Stimulated activated CD8-positive, alpha-beta memory T cell treated with anti-CD3 and anti-CD28 coated beads, Interleukin-7, amount 100 ng/mL, for 24 hours (primary cell): ENCODE measurements at places on chromosomes 1 and 21.

DNA sequence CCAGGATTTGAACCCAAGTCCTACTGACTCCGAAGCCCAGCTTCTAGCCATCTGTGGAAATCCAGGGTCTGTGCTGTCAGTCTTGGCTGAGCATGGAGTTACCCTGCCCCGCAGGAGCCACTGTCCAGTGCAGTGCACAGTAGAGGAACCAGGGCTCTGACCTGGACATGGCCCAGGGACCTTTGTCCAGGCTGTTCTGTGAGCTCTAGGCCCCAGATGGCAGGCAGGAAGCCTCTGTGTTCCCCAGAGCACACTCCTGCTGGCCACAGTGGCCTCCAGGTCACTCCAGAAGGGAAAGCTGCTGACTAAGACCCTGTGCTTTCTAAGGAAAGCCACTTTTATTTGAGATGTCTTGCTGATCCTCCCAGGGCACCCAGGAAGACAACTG is 13.8 kb downstream of the S100A7A start:
- no peak for DNase-seq

GRCh38 chr1:57473448-57473847 is 49.6 kb upstream of the DAB1 start:
- no peak for DNase-seq

DNA sequence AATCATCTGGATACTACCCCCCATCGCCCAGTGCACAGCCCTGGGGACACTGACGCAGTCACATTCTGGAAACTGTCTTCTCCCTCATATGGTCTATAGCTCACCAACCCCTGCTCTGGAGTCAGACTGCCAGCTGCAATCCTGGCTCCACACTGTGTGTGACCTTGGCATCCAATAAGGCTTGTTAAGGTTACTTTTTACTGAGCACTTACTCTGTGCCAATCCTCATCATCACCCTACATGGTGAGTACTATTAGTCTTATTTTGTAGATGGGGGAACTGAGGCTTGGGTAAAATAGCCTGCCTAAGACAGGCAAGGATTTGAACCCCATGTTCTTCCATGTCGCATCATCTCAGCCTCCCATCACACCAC is 34.9 kb downstream of the AHDC1 start:
- no peak for DNase-seq

DNA sequence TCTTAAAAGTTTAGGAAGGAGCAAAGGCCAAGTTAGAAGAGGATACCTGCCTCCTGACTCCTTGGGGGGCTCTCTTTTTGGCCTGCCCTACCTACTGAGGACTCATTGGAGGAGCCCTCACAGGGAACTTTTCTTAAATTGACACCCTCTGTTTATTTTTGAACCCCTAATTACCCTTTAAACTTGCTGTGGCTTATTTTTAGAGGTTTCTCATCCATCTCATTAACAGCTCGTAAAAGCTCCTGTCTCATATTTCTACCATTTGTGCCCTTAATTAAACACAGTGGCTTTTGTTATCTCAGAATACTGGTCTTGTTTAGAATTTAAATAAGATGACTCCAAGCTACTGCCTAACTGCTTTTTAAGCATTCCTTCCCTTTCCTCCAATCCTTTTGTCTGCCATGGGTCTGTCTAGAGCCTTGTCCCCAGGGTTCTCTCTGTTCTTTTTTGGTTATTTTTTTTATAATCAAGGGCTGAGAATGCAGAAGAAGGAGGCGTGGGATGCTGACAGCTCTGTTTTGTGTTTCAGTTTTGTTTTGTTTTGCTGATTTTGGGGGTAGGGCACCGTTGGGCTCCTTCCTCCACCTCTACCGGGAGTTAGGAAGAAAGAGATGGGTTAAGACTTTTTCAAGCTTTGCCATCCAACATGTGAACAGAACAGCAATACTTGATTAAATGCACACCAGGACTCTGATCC is 78.0 kb downstream of the SYT6 start:
- no peak for DNase-seq

- no peak for DNase-seq
Measured at GRCh38 chr21:38841472-38841871, 35.7 kb downstream of the ETS2 start.

- no peak for DNase-seq
Measured at GRCh38 chr1:221276896-221277409, 397.7 kb downstream of the HLX start.

DNA sequence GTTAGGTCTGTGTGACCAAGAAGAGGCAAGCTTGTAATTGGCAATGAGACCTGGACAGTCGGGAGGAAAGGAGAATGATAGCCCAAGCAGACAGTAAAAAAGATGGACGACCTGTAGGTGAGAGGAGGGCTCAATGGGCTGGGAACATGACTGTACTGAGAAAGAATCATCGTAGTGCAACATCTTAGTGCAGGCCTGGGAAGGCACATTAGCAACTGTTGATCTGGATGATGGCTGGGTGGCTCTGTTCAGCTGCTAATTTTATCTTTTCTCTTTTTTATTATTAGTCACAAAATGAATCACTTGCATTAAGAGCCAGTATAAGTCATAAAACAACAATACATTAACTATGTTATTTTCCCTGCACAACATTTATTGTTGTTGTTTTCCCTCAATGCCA is 32.9 kb downstream of the IFI44 start:
- no peak for DNase-seq
